ENCODE measurements at places on chromosomes 4 and X.

DNA sequence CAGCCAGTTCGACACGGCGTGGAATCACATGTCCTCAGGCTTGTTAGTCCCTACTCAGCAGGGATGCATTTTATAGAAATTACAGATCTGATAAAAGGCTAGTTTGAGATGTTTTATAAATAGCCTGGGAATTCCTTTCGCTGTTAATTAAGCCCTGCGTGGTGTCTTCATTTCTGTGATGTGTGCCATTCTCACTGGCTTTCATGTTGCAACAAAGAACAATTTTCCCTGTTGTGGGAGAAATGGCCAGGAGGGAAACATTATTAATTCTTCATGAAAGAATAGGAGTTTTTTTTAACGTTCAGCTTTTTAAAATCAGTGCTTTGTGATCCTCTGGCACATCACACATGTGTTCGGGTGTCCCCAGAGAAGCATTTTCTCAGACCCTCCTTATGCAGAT is 427.3 kb upstream of the FRG1 start:
- DNase-seq, result no peak

DNA sequence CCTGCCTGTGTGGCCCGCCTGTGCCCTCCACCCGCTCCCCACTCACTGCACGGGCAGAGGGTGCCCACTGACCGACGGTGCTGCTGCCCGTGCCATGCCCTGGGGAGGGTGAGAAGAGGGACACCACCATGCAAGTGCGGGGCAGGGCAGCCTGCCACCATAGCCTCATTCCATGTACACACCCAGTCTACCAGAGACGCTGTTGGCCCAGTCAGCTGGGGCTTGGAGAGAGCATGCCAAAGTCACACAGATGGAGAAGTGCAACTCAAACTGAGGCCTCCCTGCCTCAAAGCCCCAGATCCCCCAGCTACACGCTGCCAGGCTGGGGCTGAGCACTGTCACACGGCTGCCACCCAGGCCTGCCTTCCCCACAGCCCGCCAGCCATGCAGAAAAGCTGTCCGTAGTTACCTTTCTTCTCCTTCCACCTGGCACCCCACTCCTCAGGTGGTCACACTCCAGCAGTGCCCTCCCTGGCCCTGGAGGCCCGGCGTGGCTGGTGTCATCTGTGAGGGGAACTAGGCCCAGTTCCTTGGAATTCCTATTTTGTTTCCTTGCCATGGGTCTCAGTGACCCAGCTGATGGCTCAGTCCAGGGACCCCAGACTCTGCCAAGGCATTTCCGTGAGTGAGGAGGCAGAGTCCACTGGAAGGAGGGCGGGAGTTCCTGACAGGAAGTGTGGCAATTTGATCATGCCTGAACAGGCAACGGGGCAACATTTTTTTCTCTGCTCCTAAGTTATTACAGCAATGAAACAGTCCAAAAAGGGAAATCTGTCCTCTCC is at the start of gene SLC2A9:
Gene SLC2A9 (minus strand): TSS at position 627 of the 782 bp plus-strand sequence. CDS start 68 bp downstream, at position 559.
- peak; percentile 39 for DNase-seq

GRCh38 chr4:43238585-43238984 is 346.1 kb downstream of the GRXCR1 start:
- DNase-seq, result no peak

DNA sequence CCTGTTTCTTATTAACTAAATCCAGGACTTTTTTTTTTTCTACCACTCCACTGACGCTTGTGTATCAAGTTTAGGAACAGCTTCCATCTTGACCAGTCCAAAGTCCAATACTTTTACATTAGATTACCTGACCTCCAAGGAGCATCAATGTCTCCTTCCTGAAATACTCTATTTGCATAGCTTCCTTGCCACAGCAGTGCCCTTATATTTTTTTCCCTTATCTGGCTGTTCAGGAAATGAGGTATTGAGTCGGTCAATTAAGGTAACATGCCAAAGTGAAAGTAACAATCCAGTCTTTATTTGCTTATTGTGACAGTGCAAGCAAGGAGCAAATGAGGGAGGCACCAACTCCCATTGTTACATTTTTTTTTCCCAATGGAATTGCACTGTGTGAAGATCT is 730.8 kb upstream of the NDST4 start:
- no peak for DNase-seq

DNA sequence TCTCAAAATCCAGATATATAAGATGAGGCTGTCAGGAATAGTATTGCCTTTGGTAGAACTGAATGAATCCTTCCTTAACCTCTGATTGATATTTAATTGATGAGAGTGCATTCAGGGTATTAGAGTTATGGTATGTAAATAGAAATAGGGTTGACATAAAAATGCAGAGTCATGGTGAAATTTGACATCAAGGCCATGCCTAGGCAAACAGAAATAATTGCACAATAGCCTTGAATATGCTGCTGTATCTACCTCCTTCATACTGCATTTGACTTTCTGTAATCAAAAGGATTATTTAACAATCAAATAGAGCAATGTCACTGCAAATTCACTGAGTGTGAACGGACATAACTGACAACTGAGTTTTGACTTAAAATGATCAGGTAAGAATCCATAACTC is 1316.3 kb downstream of the STIM2 start:
- no peak for DNase-seq

Data from endodermal cell (in vitro differentiated cells).